ENCODE measurements at places on chromosomes 16 and 17.

GRCh38 chr16:84957192-84957591 lies 54.1 kb downstream of the ZDHHC7 start:
- no peak for DNase-seq

GRCh38 chr17:16814439-16814838 lies 124.4 kb downstream of the CCDC144A start:
- DNase-seq: peak; percentile 19

DNA sequence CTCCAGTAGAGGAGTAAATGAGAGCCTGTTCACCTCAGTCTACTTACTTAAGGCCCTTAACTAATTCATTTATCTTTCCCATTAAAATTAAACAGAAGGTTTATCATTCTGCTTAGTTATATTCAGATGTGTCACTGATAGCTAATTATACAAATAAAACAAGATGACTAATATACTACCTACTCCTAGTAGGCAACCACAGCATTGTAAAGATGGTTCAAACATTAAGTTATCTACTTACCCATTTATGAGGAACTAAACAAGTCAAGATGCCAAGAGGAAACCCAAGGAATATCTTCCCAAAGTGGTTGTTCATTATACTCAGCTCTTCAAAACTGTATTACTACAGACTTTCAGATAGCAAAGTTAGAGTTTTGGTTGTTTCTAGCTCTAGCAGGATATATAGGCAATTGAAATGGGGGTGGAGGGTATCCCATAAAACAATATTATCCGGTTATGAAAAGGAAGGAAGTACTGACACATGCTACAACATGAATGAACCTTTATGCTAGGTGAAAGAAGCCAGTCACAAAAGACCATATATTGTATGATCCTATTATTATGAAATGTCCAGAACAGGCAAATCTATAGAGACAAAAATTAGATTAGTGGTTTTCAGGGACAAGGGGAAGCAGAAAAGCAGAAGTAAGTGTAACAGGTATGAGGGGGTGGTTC lies 56.5 kb downstream of the SPAG9 start:
- DNase-seq: no peak

DNA sequence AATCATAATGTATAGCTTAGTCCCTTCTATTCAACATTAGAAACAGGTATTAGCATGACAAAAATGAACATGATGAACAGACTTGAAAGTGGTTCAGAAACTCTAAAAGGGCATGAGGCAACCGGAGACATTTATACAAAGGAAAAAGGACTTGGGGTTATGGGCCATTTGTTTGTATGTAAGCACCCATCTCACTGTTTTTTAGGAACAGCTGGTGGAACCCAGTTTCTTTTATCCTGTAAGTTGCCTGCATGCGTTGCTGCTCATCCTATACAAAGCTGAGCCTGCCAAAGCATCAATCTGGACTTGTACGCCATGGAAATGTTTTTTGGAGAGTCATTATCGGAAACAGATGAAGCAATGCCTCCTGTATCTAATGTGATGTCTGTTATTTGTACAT lies 72.3 kb upstream of the NACA2 start:
- peak; percentile 40 for DNase-seq

DNA sequence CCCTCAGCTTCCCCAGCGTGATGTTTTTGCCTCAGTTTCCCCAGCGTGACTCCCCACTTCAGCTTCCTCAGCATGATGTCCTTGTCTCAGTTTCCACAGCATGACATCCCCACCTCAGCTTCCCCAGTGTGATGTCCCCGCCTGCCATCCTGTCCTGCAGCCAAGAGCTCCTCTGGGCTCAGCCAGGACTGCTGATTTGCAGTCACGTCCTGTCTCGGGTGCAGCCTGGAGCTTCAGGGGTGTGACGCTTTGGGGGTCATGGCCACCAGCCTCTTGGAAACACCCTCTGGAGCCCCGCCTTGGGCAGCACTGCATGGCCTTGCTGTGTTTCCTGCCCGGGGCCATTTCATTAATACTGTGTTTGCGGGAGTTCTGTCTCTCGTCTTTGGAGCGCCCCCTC lies 16.5 kb upstream of the NUDT16L1 start:
- no peak for DNase-seq

GRCh38 chr17:14581186-14581830 lies 280.4 kb downstream of the HS3ST3B1 start:
- no peak for DNase-seq

All from NCI-H82 (cell line).